ENCODE measurements at places on chromosomes 5 and 9. TPM values are rescaled to one million over a fixed set of nuclear protein-coding genes. Genes with fewer than 3 reads are reported as not detected.

Gene ELL2
- total RNA-seq = 63.7 TPM

Gene ADAMTS13
- 2.7 TPM for total RNA-seq

Gene SV2C
- total RNA-seq = not detected

Gene SECISBP2
- total RNA-seq = 27.8 TPM

Gene SGCD
- total RNA-seq = 3.7 TPM

Gene KIF12
- not detected for total RNA-seq

Gene TMEM174
- not detected for total RNA-seq

Gene DMRT3
- total RNA-seq = not detected

Data from uterine smooth muscle cell (primary cell).